ENCODE measurements at places on chromosomes 1 and 21.

DNA sequence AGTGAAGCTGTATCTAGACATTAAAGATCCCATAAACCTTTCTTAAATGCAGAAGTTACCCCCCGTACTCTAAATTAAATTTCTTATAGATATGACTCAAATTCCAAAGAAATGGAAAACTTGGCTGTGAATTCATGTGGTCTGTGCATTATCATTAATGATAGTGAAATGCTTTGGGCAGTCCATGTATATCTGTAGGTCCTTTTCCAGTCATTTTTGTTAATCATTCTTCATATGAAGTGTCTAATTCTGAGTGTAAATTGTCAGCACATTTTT lies 89.3 kb downstream of the RGL1 start:
- no peak for DNase-seq

GRCh38 chr1:154743526-154744036 lies 126.5 kb downstream of the KCNN3 start:
- DNase-seq: no peak

DNA sequence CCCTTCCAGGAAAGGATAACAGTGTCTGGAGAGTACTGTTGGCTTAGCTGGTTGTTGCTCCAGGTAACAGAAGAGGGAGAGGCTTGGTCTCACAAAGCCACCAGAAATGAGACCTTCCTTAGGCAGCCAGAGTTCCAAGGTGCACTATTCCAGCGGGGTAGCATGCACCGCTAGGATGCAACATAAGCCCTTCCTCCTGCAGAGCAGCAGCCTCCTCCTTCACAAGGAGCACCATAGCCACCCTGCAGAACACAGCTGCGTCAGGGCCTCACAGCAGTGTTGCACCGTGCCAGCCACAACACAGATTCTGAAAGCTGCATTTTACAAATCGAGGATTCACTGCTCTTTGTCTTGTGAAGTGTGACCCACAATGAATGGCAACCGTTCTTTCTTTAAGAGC lies 142.0 kb downstream of the CLIC6 start:
- DNase-seq: no peak

GRCh38 chr1:77557053-77557452 lies 125.4 kb downstream of the ZZZ3 start:
- no peak for DNase-seq

GRCh38 chr21:43644609-43645008 lies 14.7 kb downstream of the HSF2BP start:
- no peak for DNase-seq

Measured in GM12878 (cell line).